ENCODE measurements at places on chromosomes 5 and 9.

- no peak overlapping the region for H3K4me3 ChIP-seq
- H3K36me3 ChIP-seq, result no peaks in the 10 kb centered on the region
- no peak for DNase-seq
- no peaks in the 10 kb centered on the region for H3K27me3 ChIP-seq
- H3K27ac ChIP-seq, result no peak overlapping the region
Observed at GRCh38 chr9:19198406-19198805, 32.1 kb upstream of the DENND4C start.

- H3K27ac ChIP-seq, result no peak overlapping the region
- DNase-seq, result no peak
- H3K27me3 ChIP-seq, result peaks cover 97% of the 10 kb centered on the region
Observed at GRCh38 chr5:174312270-174312617, 266.7 kb downstream of the NSG2 start.

DNA sequence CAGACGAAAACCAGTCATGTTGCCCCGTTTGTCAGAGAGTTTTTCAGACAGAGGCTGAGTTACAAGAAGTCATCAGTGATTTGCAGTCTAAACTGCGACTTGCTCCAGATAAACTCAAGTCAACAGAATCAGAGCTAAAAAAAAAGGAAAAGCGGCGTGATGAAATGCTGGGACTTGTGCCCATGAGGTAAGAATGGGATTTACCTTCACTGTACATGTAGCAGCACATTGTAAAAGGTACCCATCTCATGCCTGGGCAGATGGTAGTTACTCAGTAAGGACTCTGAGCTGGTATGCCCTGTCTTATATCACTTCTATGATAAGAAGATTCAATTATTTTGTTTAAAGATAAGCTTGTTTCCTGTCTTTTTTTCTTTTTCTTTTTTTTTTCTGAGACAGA lies 38.8 kb downstream of the RAD50 start:
- H3K27me3 ChIP-seq, result no peaks in the 10 kb centered on the region
- peaks cover 2% of the 10 kb centered on the region for H3K36me3 ChIP-seq
- H3K4me3 ChIP-seq, result no peak overlapping the region

- H3K4me3 ChIP-seq, result no peak overlapping the region
- no peaks in the 10 kb centered on the region for H3K4me1 ChIP-seq
- H3K36me3 ChIP-seq, result no peaks in the 10 kb centered on the region
Observed at GRCh38 chr9:110308633-110309038, 29.0 kb downstream of the TXNDC8 start.

DNA sequence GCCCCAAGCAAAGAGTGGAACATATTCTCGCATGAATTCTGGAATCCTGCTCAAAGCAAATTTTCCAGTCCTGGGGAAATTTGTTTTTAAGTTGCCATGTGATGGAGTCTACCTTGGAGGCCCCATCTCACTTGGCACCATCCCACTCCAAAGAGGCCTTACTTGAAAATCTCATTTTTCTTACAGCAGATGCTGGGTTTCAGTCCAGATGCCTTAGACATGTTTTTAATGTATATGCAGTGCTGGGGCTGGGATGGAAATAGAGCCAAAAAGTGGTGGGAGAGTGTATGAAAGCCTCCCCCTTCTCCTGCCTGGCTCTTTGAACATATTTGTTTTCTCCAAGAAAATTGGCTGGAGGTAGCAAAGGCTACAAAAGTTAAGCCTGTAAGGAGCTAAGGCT lies 493.7 kb downstream of the ENC1 start:
- peaks cover 14% of the 10 kb centered on the region for H3K27me3 ChIP-seq
- DNase-seq, result no peak
- no peak overlapping the region for H3K27ac ChIP-seq
- H3K36me3 ChIP-seq, result no peaks in the 10 kb centered on the region
- H3K4me1 ChIP-seq, result peaks cover 14% of the 10 kb centered on the region

GRCh38 chr5:355379-355935 lies 33.9 kb downstream of the AHRR start:
- no peak overlapping the region for H3K27ac ChIP-seq
- H3K27me3 ChIP-seq, result peaks cover under 1% of the 10 kb centered on the region
- DNase-seq, result no peak
- no peak overlapping the region for H3K4me3 ChIP-seq

- no peak overlapping the region for H3K4me3 ChIP-seq
- H3K27me3 ChIP-seq, result no peaks in the 10 kb centered on the region
- H3K27ac ChIP-seq, result no peak overlapping the region
- no peaks in the 10 kb centered on the region for H3K36me3 ChIP-seq
- no peak for DNase-seq
- H3K4me1 ChIP-seq, result peaks cover 8% of the 10 kb centered on the region
Observed at GRCh38 chr5:71961786-71962185, 145.5 kb upstream of the MAP1B start.

- no peak for DNase-seq
- peaks cover 78% of the 10 kb centered on the region for H3K36me3 ChIP-seq
- H3K4me1 ChIP-seq, result peaks cover 70% of the 10 kb centered on the region
- peak overlapping the region; percentile 34 for H3K4me3 ChIP-seq
Observed at GRCh38 chr9:95060234-95060633, 257.3 kb downstream of the FANCC start.

DNA sequence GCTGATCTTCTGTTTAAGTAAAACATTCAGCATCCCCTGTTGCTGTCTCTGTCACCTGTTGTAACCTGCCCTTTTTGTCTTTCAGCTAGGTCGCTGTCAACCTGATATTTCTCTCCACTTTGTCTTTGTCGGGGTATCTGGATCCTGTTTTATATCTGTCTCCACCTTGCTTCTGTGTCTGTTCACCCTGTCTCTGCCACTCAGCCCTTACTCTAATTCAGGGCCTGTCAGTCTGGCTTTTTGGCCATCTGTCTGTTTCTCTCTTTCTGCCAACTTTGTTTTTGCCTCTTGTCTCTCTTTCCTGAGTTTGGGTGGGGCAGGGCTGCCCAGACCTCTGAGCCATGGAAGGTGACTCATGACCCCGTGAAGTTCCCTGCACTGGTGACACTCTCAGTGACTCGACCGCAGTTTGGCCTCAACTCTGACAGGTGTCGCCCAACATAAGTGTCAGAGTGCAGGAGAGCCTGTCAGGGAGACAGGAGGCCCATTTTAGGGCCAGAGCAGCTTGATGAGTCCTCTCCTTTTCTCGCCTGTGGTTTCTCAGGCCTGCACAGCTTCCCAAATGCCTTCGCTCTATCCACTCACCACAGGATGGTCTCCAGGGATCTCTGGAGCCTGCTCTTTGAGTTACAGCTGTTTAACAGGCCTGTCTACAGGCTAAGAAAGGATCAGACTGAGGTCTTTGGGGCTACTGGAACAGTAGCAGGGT lies 868 bp downstream of the ZBTB43 start:
- H3K4me3 ChIP-seq, result peak overlapping the region; percentile 85
- peak; percentile 52 for DNase-seq
- H3K27me3 ChIP-seq, result no peaks in the 10 kb centered on the region
- peaks cover 21% of the 10 kb centered on the region for H3K36me3 ChIP-seq

GRCh38 chr5:40799258-40799657 lies 1.1 kb upstream of the PRKAA1 start:
- H3K27me3 ChIP-seq, result no peaks in the 10 kb centered on the region
- H3K36me3 ChIP-seq, result peaks cover 40% of the 10 kb centered on the region
- H3K27ac ChIP-seq, result no peak overlapping the region
- H3K4me3 ChIP-seq, result peak overlapping the region; percentile 85
